ENCODE measurements at places on chromosomes 5 and 9.

DNA sequence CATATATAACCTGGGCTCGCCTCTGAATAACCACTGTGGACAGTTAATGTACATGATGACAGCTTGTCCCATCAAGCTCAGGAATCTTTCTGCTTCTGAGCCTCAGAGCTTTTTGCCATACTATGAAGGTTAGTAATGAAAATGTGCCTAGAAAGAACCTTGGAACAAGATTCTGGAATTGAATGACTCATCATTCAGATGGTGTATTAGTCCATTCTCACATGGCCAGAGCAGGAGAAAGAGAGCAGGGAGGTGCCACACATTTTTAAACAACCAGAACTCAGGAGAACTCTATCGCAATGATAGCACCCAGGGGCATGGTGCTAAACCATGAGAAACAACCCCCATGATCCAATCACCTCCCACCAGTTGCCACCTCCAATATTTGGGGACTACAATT lies 542.1 kb downstream of the PRR16 start:
- DNase-seq: no peak

GRCh38 chr5:55276771-55277170 lies 30.7 kb downstream of the DHX29 start:
- DNase-seq: no peak

GRCh38 chr5:133995883-133996563 lies 8.8 kb downstream of the VDAC1 start:
- DNase-seq: no peak

DNA sequence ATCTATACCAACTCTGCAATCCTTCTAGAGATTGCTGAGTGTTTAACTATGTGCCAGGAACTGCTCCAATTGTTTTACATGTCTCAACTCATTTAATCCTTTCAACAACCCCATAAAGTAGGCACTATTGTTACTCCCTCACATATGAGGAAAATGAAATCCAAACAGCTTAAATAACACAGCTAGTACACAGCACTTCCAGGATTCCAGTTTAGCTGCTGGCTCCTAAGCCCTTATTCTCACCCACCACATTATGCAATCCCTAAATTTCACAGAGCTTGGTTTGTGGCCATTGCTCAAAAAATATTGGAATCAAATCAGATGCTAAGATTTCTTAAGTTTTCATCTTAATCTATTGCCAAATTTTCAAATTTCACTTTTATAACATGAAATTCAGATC lies 84.9 kb downstream of the PRELID2 start:
- no peak for DNase-seq

DNA sequence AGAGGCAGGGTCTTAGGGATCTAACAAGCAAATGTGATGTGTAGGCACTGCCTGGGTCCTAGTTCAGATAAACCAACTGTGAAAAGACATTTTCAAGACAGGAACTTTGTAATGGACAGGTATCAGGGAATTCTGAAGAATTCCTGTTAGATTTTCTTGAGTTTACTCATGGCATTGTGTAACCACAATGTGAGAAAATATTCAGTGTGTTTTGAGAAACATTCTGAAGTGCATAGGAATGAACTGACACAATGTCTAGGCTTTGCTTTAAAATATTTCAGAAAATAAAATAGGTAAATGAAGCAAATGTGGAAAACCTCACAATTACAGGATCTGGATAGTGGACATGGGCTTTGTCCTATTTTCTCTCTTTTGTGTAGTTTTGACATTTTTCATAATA lies 15.2 kb upstream of the AFAP1L1 start:
- DNase-seq: no peak

DNA sequence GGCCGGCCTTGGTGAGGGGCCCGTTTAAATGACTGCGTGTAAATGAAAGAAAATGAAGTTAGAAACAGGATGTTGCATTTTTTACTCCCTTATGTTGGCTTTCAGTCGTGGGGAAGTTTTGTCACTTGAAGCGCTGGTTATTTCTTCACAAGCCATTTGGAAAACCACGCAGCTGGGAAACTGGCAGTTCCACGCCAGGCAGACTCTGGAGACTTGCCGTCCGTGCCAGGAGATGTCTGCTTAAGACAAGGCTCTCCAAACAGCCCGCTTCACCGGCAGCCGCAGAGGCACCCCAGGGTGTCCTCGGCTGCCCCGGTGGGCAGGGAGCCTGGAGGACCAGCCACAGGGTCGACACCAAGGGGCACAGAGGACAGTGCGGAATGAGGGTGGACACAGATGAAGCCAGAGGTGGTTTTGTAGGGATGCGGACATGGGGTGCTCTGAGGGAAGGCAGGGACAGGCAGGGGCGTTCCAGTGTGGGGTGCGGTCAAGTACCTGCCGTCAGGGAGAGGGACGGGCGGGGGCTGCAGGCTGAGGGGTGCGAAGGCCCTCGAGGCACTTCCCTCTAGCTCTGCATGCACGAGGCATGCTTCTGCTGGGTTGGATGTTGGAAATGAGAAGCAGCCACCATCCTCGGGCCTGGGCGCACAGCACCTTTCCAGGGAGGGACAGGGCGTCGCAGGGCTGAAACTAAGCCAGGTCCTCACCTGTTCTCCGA lies 11.1 kb upstream of the AJM1 start:
- no peak for DNase-seq

DNA sequence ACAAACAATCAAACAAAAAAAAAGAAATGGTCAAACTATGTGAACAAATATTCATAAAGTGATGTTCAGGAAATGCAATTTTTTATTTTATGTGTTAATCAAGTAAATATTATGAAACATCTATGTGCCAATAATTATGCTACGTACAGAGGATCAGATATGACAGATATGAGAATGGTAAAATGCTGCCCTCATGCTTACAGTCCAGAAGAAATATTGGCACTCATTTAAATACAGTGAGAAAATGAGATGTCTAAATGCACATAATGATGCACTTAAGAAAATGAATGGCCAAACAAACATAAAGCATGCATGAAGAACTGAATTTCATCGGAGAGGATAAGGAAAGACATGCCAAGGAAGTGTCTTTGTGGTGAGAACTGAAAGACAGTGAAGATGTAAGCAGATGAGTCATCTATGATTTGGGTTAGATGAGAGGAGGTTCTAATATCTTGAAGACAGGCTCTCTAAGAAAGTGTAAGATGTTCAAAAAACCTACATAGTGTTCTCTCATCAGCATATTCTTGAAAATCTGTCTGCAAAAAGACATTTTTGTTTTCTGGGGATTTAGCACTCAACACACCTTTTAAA lies 1231.1 kb upstream of the ACO1 start:
- DNase-seq: no peak

Data from stimulated activated CD4-positive, alpha-beta T cell treated with anti-CD3 and anti-CD28 coated beads, Interleukin-1b, Interleukin-23, amount 100 ng/mL, for 48 hours (primary cell).